Esophagus mucosa (tissue), 1 donor: ENCODE measurements at places on chromosomes 1 and 21.

DNA sequence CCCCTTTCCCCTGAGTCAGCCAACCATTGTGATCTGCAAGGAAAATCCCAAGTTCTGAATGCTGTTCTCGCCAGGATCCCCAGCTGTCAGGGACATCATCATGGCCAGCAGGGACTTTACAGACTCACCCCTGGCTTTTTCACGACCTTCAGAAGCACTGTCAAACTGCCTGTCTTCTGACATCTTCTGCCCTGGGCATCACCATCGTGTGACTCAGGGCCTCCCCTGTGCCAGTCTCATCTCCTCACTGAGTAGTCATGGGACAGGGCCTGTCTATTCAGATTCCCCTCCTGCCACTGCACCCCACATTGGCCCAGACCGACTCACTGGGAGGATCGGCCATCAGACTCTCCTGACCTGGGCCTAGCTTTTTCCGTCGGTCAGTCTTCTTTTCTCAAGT, 72.5 kb upstream of the VAMP3 start:
- no peak for ATAC-seq

GRCh38 chr1:94819238-94819944, 766 bp upstream of the SLC44A3 start:
- no peak for ATAC-seq

DNA sequence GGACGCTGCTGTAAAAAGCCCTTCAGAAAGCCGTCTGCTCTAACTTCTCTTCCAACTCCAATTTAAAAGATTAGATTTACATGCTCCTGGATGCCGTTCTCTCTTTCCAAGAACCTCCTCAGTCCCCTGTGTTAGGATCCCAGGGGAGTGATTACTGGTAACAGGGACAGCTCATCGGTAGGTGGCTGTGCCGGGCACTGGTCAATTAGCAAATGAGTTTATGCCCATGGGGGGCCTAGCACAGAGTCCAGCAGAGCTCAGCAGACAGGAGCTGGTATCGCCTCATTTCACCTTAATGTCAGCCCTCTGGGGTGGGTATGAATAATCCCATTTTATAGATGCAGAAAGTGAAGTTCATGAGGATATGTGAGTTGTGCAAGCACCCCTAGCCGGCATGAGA, 191.9 kb downstream of the GRIK3 start:
- no peak for ATAC-seq

DNA sequence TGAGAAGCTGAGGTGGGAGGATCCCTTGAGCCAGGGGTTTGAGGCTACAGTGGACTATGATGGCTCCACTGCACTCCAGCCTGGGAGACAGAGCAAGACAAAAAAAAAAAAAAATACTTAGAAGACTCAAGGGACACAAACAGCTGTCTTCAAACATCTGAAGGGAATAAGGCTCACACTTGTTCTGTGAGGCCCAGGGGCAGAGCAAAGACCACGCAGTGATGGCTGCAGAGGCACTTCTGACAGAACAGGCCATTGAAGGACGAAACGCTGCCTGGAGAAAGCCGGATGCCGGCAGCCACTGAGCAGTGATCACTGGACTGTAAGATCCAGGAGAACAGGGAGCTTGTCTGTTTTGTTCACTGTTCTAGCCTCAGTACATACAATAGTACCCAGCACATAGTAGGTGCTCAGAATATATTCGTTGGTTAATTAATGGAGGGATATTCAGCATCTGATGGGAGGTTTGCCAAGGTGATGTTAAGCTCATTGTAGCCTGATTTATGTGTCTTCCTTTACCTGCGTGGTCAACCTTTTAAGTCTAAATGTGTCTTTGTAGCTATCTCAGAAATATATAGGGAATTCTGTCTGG, 12.1 kb upstream of the NDC1 start:
- no peak for ATAC-seq

GRCh38 chr21:42777064-42777756, 102.1 kb downstream of the WDR4 start:
- peak; percentile 17 for ATAC-seq

DNA sequence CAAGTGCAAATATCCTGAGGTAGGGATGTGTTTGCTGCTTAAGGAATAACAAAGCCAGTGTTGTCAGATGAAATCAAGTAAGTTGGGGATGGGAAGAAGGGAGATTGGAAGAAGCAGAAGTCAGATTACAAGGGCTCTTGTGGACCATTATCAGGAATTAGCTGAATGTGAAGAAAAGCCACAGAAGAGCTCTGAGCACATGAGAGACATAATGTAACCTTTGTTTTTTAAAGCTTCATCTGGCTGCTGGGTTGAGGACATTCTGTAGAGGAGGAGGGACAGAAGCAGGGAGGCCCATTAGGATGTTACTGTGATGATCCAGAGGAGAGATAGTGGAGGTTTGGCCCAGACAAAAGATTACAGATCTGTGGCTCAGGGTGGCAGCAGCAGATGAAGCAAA, 111.7 kb downstream of the DUSP10 start:
- no peak for ATAC-seq

GRCh38 chr1:227317011-227317451, 1.3 kb downstream of the CDC42BPA start:
- no peak for ATAC-seq
